ENCODE measurements at places on chromosomes 1 and 21.
A peak's percentile ranks its signal among the peaks of the same experiment; 100 is the strongest.

GRCh38 chr21:34545079-34545884 lies 33.3 kb upstream of the KCNE1 start:
- DNase-seq, result peak; percentile 68

DNA sequence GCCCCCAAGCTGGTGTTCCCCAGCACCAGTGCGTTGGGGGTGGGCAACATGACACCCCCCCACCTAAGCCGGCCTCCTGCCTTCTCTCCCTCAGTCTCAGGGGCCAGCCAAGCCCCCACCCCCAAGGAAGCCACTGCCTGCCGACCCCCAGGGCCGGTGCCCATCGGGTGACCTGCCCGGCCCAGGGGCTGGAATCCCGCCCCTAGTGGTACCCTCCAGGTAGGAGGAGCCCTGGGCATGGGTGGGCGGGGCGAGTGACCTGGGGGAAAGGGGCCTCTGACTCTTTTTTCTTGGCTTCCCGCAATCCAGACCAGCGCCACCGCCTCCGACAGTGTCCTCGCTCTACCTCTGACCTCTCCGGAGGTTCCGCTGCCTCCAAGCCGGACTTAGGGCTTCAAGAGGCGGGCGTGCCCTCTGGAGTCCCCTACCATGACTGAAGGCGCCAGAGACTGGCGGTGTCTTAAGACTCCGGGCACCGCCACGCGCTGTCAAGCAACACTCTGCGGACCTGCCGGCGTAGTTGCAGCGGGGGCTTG lies 1.3 kb upstream of the EFNA4 start:
- peak; percentile 63 for DNase-seq

- DNase-seq, result no peak
Measured at GRCh38 chr1:169364948-169365347, 2.6 kb downstream of the NME7 start.

DNA sequence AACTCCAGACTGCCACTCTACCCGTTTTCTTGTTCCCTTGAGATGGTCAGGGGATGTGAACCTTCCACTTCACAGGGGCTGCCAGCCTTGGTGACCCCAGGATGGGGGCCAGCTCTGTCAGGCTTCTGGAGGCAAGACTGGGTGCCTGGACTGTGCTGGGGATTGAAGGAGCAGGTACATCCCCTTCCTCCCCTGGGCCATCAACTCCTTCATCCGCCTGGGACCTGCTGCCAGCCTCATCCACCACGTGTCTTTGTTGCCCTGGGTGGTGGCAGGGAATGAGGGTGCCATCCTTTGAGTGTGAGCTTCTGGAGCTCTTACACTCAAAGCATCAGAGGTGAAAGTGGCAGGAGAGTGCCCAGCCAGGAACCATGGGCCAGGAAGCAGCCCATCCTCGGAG lies 139.6 kb downstream of the IGSF21 start:
- no peak for DNase-seq

DNA sequence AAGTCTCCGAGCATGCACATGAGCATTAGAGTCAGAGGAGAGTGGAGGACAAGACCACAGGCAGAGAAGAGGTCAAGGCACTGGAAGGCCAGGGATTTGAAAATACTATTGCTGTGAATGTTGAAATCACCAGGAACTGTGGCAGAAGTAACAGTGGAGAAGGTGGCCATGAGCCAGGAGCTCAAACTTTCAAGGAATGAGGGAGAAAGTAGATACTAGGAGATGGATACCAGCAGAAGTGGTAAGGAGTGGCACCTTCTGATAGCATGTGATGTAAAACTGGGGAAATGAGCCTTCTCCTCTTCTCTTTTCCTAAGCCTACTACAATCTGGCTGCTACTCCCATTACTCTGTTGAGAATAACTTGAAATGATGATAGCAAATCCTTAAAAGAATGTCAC lies 1.8 kb upstream of the CR1 start:
- DNase-seq, result no peak

- peak; percentile 99 for DNase-seq
Measured at GRCh38 chr1:83998498-83999315, at the start of gene TTLL7. TTLL7 (minus strand) TSS chr1:83999132; CDS start chr1:83952211, 46,921 bp downstream.

DNA sequence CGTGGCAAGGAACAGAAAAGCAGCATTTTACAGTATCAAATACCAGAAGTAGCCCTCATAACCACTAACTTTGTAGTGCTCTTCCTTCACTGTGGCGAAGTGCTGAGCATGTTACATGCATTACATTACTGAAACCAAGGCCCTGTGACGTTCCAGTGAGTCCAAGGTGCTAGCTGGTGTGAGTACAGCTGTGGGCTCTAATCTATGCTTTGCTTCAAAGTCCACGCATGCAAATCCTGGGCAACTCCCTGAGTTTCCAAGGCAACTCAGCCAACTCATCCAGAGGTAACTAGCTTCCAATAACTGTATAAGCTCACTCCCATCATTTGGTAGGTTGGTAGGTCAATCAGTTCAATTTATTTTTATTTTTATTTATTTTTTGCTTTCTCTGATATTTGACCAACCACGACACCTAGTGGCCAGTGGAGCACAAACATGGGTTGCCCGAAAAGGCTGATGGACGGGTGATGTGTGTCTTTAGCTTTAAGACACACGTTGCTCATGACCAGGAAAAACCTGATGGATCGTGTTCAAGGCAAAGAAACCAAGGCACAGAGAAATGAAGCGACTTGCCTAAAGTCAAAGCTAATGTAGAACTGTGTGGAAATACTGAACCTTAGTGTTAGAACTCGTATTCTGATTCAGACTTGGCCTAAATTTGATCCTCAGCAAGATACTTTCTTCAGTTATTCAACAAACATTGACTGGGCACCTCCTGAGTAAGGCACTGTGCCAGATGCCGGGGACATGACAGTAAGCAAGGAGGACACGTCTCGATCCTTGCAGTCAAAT lies 73.0 kb downstream of the GNG12 start:
- peak; percentile 79 for DNase-seq

- peak; percentile 58 for DNase-seq
Measured at GRCh38 chr21:39842741-39843459, 24.3 kb upstream of the PCP4 start.

- DNase-seq, result peak; percentile 40
Measured at GRCh38 chr1:8347635-8348034, 29.7 kb downstream of the SLC45A1 start.

DNA sequence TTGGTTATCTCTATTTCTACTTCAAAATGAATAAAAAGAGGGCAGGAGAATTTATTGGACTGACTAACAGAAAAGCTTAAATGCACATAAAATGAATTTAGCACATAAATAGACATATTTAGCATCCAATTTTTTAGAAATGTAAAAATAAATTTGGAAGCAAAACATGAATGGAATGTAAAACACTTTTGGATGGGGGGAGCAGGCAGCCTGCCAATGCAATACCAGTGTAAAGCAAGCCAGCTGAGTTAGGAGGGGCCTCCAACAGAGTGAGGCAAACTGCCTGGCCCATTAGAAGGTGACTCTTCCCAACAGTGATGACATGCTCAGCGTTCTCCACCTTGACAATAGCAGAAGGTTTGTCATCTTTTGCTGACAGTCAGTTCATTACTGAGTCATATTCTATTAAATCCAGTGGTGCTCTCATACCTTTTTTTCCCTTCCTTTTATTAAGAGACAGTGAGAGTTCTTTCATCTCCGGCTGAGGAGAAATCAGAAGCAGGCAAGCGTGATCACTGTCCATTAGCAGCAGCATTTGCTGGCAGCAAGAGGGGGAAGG lies 19.5 kb upstream of the EXO1 start:
- peak; percentile 77 for DNase-seq

DNA sequence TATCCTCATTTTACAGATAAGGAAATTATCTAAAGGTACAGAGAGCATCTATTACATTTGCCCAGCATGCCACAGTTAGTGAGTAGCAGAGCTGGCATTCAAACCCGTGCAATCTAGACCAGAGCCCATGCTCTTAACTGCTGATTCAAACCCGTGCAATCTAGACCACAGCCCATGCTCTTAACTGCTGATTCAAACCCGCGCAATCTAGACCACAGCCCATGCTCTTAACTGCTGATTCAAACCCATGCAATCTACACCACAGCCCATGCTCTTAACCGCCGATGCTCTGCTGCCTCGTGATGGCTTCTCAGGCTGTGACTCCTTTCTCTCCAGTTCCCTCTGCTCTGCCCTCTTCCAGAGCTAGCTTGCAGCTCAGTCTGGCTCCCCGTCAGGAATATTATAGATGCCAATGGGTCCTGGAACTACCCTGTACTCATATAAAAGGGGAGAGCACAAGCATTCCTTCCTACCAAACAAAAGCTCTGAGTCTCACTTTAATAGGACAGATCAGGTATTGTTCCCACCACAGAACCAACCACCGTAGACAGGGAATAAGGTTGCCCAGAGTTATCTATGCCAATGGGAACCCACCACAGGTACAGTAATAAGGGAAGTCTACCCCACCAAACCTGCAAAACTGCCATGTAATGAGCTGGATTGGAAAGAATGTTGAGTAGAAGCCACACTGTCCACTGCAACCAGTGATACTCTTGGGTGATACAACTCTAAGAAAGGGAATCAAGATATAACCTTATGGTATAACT lies 78.4 kb downstream of the SMYD3 start:
- no peak for DNase-seq

GRCh38 chr1:101311146-101311920 lies 74.5 kb downstream of the S1PR1 start:
- no peak for DNase-seq

DNA sequence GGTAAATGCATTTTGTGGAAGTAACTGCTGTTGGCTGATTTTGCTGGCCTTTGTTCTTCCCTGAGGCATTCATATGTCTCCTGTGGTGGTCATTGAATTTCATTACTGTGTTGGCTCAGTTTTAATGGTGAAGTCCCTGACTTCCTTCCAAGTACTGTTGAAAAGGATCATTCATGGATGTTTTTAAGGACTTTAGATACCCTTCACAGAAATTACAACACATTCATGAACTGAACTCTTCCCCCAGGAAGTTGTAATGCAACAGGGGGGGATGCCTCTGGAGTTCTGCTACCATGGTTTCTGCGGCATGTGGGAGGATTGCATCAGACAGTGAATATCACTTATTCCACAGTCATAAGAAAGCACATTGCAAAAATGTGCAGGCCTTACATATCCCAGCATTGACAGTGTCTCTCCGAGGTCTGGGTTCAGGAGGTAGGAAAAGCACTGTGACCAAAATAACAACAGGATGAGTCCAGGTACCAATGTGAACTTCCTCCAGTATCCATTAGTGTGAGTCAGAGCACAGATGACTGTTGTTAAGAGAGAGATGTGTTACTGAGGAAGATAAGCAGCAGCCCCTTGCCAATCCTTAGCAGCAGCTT lies 2.1 kb upstream of the RAB3GAP2 start:
- no peak for DNase-seq

GRCh38 chr1:58854576-58854975 lies 70.7 kb upstream of the JUN start:
- DNase-seq, result no peak

GRCh38 chr1:172515436-172515835 lies 17.5 kb upstream of the SUCO start:
- DNase-seq, result no peak

GRCh38 chr1:64269558-64269884 lies 66.1 kb downstream of the UBE2U start:
- no peak for DNase-seq

DNA sequence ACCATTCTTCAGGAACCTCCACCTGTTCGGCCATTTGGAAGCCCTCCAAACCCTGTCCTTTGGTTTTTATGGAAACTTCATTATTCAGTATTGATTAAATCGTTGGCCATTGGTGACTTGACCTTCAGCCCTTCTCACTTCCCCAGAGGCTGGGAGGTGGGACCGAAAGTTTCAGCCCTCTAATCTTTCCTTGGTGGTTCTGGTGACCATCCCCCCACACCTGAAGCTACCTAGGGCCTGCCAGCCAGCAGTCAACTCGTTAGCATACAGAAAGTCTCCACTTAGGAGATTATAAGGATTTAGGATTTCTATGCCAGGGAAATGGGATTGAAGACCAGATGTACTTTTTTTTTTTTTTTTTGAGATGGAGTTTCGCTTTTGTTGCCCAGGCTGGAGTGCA lies 6.7 kb downstream of the DHX9 start:
- no peak for DNase-seq

DNA sequence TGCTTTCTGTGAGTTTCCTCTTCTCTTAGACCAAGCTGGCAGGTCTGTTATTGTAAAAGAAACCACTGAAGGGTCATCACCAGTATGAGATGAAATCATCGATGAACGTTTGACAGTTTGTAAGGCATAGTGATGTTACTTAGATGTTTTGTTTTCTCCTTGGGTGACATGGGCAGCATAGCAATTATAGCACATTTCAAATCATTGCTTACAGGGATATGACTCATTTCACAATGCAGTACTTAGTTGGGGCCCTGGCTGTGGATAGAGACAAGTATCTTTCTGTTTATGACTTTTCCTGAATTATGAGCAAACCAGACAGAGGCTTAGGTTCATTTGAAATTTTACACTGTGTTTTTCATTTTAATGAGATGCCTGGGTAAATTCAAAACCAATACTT lies 313.0 kb downstream of the RWDD3 start:
- DNase-seq, result peak; percentile 38

DNA sequence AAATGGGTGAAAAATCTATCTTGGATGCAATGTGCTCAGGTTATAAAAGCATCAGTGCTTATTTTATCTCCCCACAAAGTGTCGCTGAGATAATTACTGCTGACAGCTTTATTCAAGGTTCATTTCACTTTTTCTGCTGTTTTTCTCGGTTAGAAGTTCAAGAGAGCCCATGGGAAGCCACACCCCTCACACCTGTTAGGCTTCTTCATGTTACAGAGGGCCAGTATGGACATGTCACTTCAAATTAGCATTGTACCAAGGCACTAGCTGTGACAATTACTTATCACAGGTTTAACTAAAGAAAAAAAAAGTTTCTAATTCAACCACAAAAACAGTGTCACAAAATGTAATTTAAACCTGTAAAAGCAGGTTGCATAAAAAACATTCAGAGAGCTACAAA lies 187.3 kb upstream of the DMRTA2 start:
- peak; percentile 8 for DNase-seq

DNA sequence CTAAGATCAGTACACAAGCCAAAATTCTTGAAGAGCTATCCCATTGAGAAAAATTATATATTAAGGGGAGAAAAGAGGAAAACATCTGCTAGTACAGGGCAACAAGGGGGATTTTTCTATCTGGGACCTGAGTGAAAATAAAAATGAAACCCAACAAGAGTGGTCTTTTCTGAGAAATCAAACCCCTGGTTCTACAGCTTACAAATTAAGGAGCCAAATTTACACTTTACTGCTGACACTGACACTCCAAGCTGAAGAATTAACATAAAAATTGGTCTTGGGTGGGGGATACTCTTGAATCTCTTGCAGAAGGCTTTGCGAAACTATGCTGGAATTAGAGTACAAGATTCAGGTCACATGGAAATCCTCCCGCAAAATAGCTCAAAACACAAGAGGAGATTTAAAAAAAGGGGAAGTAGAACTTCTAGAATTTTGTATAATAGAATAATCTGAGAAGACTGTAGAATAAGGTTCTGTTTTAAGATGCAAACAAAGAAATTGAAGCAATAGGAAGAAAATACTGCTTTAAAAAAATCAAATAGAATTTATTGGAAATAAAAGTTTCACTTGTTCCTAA lies 32.1 kb upstream of the HSPA13 start:
- no peak for DNase-seq
